Head of caudate nucleus (tissue), 42 donors: ENCODE measurements at places on chromosomes 5 and 9.

DNA sequence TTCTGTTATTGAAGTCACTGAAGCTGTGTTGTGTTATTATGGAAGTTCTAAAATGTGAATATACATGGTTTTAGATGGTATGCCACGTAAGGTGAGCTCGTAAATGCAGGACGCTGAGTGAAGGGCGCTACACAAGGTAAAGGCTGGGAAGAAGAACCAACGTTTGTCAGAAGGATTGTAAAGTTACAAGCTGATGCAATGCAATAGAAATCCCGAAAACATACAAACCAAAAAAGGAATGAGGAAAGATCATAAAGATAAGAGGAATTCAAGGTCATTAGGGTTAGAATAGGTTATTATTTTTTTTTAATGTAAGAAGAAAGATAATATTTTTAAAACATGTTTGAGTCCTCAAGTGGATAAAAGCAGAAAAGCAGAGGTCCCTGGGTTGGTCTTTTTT is 538.6 kb downstream of the CDH12 start:
- no peak for DNase-seq

DNA sequence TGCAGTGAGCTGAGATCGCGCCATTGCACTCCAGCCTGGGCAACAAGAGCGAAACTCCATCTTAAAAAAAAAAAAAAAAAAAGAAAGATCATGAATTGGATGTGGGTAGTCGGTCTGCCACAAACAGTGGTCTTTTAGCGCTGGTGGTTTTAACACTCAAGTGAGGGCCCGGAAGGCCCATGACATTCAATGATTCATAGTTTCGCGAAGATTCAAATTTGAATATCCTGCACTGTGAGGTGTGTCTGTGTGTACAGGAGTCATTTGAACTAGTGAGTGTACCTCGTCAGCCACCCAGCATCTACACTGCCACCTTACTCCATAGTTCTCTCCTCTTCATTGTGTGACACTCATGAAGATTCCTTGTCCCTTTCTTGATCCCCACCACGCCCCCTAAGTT is 41.3 kb downstream of the CFAP77 start:
- no peak for DNase-seq

DNA sequence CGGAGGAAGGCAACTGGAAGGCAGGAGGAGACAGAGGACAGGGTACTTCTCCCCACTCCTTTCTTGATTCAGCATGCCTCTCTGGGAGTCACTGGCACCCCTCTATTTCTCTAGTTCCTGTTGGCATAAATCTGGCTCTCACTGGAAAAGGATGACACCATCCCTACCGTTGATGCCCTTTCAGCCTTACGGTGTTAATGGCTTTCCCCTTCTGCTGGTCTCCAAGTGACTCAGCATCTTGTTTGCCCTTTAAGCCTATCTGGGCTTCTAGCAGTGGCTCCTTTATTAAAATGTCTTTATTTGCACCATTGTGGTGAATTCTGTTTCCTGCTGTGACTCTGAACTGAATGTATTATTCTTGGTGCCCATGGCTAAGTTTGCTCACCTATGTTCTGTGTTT is 227.3 kb upstream of the GLRA1 start:
- no peak for DNase-seq

DNA sequence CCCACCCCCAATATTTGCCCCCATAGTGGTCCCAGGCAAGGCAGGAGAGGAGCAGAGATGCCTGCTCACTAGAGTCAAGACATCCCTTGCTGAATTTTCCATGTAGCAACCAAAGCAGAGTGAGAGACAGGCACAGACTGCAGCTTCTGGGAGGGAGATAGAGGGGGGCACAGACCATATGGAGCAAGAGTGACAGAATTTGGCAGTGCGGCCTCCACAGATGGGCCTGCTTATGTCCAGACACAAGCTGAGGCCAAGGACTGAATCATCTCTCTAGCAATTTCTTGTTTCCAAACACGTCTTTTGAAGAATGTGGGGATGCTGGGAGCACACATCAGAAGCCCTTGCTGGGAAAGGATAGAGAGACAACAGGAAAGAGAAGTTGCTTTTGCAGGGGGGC is 53.0 kb upstream of the ALDH1B1 start:
- no peak for DNase-seq

DNA sequence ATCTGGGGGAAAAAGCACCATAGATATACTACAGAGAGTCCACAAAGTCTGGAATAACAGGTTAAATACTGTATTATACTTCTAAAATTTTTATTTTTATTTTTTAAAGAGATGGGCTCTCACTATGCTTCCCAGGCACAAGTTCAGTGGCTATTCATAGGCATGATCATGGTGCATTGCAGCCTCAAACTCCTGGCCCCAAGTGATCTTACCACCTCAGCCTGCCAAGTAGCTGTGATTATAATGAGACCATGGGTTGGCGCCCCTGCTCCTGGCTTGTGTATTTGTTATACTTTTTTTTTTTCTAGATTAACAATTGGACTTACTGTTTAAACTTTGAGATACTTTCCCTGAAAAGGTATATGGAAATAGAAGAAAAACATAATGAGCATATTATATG is 25.9 kb downstream of the ERBIN start:
- DNase-seq, result no peak

GRCh38 chr9:86077276-86077675 is 22.1 kb downstream of the GOLM1 start:
- no peak for DNase-seq

DNA sequence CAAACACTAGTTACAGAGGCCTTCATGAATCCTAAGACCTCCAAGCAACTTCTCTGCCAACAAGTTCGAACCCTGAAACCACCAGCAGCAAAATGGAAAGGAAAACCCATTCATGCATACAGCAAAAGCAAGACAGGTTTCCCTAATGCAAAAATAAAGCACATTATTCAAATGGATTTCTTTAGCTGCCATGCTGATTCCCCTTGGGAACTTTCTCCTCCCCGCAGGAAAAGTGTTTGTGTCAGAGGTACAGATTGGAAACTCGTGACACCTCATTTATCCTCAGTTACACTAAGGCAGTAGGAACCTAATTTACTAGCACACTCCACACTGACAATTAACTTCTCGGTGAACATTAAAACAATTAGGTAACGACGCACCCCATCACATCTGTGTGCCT is 63.4 kb downstream of the TLE1 start:
- no peak for DNase-seq

GRCh38 chr9:108621991-108622855 is 233.6 kb downstream of the ACTL7B start:
- no peak for DNase-seq

GRCh38 chr5:164869325-164869724 is 1363.9 kb downstream of the MAT2B start:
- DNase-seq, result no peak

DNA sequence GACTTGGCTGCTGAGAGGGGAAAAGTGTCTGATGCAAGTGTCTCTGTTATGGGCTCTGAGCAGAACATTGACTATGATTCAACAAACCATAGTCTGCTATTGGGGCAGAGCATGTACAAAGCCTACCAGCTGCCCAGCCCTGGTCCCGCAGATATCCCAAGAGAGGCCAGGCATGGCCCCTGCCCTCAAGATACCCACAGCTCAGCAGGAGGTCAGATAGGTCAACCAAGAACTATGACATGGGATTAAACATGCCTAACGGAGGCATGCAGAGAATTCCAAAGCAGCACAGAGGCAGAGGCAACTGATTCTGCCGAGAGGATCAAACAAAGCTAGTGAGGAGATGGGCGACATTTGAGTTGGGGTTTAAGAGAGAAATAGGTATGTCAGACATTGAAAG is 39.9 kb upstream of the CPLX2 start:
- DNase-seq, result no peak

DNA sequence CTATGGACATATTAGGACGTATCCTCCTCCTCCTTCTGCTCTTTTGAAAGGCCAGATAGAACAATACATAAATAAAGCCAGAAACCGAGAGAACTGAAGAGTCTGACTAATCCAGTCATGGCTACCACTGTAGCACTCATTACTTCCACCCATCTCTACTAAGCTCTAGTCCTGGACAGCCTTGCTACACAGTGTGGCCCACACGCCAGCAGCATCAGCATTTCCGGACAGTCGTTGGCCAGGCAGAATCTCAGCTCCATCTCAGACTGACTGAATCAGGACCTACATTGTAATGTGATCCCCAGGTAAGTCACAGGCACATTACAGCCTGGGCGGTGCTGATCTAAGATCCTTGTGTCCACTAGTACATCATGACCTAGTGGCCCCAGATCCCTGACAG is 182.9 kb downstream of the DRD1 start:
- DNase-seq, result no peak

DNA sequence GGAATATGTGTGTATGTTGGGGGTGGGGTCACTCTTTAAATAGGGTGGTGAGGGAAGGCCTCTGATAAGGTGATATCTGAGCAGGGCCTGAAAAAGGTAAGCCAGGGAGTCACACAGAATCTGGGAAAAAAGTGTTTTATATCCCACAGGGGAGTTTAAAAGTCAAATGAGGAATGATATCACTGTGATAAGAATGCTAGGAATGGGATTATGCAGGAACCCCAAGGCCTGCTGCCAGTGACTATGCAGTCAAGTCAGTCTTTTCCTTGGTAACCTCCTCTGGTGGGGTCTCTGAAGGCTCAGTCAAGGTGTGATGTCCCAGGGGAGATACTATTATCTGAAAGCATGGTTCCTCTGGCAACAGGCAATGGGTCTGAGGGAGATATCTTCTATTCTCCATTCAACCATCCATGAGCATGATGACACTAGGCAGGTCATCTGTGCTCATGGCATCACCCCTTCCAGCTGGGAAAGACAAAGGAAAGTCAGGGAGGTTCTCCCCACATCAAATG is 53.5 kb downstream of the GRIA1 start:
- no peak for DNase-seq

DNA sequence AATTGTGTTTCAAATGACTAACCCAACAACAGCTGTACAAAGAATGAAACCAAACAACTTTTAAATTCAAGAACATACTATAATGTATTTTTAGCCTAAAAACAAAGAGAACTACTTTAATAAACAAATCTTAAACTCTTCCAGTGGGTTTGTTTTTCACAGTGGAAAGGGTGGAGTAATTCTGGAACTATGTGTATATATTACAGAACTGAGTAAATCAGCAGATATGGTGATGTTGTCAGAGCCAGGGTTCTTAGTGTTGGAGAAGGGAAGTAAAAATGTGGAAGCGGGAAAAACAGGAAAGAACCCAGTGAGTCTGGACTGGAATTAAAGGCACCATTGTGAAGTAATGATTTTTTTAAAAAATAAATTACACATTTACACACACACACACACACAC is 144.9 kb downstream of the CDK5RAP2 start:
- no peak for DNase-seq

- no peak for DNase-seq
Measured at GRCh38 chr9:90112788-90113187, 508.0 kb downstream of the GADD45G start.

GRCh38 chr9:130040984-130041647 is 1.9 kb downstream of the FNBP1 start:
- DNase-seq, result no peak

- no peak for DNase-seq
Measured at GRCh38 chr5:177469750-177470525, 3.5 kb downstream of the DBN1 start.

DNA sequence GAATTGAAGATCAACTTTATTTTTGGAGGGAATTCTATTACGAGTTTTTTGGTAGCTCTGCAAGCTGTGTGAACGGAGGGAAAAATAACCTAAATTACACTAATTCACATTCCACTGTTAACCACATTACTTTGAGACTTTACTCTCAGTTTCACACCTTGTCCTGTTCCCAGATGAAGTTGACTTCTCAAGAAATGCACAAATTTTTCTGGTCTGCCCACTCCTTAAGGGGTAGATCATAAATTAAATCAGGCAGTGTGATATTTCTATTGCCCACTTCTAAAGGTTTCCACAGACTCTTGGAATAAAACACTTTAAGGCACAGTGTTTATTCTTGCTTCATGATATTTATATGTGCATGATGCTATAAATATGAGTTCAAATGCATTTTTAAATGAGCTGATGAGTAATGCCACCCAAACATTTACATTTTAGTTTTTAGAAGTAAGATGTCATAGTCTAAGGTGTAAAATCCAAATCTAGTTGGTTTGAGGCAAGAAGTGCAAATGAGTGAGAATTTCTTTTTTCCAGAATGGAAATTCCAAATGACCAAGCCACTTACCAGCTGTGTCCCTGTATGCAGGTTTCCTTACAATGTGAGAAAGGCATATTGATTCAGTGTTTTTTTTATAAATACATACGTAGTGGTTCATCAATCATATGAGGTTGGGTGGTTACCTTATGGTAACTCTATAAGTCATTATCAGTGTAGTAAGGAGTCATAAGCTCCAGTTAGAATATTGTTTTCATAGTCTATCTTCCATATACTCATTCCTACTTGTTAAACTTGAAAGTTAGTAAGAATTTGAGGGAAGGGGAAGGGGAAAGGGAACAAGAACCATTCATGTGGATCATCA is 437.7 kb upstream of the MEF2C start:
- DNase-seq, result no peak

DNA sequence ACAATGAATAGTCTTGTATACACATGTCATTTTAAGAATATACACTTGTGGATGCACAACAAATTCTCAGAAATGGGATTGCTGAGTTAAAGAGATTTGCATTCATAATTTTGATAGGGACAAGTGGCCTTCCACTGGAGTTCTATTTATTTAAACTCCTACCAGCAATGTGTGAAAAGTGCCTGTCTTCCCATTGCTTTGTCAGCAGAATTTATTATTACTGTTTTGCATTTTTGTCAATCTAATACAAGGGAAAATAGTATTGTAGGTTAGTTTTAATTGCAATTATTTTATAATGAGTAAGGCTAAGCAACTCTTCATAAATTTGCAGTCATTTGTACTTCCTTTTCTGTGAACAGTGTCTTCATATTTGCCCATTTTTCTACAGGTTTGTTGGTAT is 55.0 kb downstream of the C9orf57 start:
- no peak for DNase-seq

DNA sequence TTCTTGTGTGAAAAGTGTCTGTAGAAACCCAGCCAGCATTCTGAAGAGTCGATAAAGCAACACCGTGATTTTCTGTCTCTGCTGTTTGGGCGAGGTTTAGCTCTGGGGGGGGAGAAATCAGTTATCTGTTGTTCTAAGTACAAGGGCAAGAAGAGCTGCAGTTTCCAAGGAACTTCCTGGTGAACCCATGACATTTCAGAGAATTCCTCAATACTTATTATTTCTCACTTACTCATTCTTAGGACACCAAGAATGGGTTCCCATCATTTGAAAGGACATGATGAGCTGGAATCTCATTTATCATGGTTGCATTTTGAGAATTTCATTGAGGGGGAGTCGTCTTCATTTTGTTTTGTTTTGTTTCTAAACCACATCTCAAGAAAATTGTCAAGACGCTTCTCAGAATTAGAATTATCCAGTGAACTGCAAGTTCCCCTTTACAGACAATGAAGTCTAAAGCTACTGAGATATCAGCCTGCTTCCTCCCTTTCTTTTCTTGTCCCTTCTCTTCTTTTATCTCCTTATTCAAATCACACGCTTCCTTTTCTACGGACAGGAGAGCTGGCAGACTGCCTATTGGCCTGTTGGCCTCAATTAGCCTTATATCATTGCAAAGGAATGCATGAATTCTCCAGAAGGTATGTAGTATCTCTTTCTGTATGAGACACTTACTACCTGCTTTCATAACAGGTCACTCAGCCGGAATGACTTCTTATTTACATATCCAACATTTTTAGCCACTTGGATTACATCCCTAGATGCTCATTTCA is 53.7 kb downstream of the ZNF462 start:
- no peak for DNase-seq
